Stimulated activated CD8-positive, alpha-beta memory T cell treated with anti-CD3 and anti-CD28 coated beads, Interleukin-15, amount 100 ng/mL, for 1 hour (primary cell): ENCODE measurements at places on chromosomes 7 and 10.
A peak's percentile ranks its signal among the peaks of the same experiment; 100 is the strongest.

GRCh38 chr10:130207205-130207604 lies 71.0 kb downstream of the GLRX3 start:
- no peak for DNase-seq

GRCh38 chr7:15580604-15581351 lies 19.0 kb upstream of the AGMO start:
- no peak for DNase-seq

DNA sequence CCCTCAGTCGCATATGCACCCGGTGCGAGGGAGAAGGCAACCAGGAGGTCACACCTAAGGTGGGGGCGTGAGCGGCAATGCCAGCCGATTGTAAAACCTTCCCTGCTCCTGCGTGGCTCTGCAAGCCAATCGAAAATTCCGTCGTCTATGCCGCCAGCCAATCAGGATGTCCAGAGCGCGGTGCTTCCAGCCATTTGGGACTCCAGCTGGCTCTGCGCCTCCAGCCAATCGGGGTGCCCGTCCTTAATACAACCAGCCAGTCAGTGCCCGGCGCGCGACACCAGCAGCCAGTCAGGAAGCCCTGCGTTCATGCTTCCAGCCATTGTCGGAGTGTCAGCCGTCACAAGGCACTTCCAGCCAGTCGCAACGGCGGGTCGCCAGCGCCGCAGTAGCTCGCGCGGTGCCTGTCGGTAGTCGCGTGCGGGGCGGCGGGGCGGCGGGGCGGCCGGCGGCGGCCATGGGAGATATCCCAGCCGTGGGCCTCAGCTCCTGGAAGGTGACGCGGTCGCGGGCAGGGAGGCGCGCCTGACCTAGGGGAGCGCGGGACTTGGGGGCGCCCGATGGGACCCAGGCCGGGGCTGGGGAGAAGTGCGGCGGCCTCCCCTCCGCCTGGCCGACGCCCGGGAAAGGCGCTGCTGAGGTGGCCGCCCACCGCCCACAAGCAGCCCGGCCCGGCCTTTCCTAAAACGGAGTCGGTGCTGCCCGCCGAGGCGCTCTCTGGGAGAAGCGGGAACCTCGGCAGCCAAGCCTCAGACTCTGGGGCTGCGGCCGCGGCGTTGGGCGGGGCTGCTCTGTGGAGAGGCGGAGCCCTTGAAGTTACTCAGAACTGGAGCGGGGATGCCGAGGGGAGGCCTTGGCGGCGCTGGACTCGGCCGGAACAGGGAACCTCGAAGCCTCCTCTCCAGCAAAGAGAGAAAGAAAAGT lies at the start of gene AKR1E2:
Gene AKR1E2, plus strand, starts transcription at position 340 of the 924 bp plus-strand sequence. Its CDS starts 118 bp downstream, at position 458.
- peak; percentile 46 for DNase-seq

DNA sequence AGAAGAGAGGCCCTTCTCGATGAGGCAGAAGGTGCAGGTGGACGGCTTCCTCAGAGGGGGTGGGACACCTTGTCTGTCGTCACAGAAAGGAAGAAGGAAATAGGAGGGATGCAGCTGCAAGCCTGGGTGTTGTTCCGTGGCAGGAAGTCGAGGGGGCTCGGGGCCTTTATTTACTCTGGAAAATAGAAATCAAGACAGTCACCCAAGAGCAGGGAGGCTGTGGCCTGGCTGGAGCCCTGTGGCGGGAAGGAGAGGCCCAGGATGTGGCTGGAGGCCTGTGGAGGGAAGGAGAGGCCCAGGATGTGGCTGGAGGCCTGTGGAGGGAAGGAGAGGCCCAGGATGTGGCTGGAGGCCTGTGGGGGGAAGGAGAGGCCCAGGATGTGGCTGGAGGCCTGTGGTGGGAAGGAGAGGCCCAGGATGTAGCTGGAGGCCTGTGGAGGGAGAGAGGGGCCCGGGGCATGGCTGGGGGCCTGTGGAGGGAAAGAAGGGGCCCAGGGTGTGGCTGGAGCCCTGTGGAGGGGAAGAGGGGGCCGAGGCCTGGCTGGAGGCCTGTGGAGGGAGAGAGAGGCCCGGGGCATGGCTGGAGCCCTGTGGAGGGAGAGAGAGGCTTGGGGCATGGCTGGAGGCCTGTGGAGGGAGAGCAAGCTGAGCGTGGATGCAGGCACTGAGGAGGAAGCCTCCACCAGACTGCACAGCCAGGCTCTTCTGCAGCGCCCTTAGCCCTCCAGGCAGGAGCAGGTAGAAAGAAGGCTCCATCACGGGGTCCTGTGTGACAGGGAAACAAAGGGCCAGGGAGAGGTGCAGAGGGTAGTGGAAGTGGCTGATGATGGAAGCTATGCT lies 97.3 kb upstream of the SFMBT2 start:
- no peak for DNase-seq

DNA sequence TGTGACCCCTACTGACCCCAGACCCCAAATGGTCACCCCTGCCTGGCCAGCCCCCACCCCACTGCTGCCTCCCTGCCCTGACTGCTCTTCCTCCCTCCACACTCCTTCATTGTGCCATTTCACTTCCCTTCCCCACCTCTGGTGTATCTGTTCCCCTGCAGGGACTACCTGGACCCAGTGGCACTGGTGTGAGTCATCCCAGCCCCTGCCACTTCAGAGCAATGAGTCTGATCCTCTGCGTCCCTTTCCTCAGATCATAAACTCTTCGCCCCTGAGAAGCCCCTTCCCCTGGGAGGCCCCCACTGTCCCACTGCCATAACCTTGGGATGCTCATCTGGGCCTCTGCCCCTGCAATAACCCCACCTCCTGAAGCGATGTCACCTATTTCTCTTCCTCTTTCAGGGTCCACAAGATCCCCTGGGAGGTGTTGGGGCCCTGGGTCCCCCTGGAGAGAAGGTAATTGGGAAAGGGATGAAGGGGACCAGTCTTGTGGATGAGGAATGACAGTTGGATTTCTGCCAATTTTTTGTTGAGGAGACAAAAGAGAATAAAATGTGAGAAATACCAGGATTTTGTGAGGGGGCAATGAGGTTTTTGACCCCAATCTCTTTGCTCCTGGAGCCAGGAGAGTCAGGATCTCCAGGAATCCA lies 19.1 kb upstream of the VOPP1 start:
- DNase-seq: no peak

DNA sequence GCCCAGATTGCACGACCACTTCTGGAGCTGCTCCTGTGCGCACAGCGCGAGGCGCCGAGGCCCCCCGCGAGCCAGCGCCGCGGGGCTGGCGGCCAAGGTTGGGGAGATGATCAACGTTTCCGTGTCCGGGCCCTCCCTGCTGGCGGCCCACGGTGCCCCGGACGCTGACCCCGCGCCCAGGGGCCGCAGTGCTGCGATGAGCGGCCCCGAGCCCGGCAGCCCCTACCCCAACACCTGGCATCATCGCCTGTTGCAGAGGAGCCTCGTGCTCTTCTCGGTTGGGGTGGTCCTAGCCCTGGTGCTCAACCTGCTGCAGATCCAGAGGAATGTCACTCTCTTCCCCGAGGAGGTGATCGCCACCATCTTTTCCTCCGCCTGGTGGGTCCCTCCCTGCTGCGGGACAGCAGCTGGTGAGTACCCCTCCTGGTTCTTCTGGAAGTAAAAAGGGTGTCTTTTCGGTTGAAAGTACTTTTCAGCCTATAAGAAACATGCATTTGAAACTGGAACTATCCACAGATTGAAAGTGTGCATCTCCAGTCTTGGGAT lies 683 bp downstream of the INSIG1 start:
- no peak for DNase-seq

- DNase-seq: no peak
Measured at GRCh38 chr7:4144811-4145510, 537.1 kb upstream of the FOXK1 start.

- peak; percentile 39 for DNase-seq
Measured at GRCh38 chr10:116796910-116797513, 52.3 kb upstream of the ENO4 start.

GRCh38 chr7:133054162-133054840 lies 27.6 kb downstream of the CHCHD3 start:
- DNase-seq: no peak

GRCh38 chr7:155729847-155730246 lies 82.4 kb downstream of the SHH start:
- DNase-seq: no peak

GRCh38 chr10:92929896-92930295 lies 81.6 kb downstream of the EXOC6 start:
- no peak for DNase-seq

DNA sequence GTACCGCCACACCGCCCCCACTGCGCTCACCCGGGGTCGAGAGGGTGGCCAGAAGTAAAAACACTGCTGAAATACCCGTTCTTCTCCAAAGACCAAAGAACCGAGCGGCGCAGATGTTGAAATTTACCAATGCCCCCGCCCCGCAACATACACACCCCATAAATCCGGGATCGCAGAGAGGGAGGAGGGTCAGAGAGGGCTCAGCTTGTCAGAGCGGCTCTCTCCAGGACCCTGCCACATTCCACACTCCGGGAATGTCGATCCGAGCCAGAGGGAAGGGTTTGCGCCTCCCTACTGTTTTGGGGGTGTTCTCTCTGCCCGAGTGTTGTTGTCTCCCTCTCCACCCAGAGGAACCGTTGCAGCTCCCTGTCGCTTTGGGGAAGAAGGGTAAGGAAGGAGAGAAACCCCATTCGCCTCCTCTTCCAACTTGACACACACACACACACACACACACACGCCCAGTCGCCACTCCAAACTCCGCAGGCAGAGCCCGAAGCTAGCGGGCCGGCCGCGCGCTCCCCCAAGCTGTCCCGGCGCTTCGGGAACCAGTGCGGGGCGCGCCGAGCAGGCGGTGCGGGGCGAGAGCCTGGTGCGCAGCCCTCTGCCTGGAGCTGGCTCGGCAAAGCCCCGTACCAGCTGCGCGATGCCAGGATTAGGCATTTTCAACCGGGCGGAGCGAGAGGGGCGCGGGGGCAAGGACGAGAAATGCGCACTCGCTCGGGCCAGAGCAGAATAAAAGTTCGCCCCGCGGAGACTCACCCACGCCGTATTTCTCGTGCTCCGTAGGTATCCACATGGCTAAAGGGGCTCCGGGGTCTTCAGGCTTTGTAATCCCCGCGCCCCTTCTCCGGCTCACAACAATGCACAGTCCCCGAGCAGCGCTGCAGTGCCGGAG lies 609 bp downstream of the DOCK4 start:
- DNase-seq: peak; percentile 6

GRCh38 chr10:85311613-85312337 lies 983.4 kb downstream of the CCSER2 start:
- DNase-seq: no peak

DNA sequence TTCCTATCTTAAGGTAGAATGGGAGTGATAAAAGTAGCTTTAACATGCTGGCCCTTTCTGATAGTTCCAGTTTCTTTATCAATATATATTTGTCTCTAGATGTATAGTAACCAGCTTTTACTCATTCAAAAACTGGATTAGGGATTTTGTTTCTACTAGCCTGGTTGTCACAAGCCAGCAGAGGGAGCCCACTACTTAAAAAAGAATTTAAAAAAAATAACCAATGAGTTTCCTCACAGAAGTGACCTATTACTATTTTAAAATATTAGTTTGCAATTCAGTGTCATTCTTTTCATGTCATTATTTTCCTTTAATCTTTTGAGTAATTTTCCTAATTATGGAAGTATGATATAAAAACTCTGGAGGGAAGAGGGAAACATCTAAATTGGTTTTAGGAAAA lies 142.1 kb downstream of the PHTF2 start:
- DNase-seq: no peak

DNA sequence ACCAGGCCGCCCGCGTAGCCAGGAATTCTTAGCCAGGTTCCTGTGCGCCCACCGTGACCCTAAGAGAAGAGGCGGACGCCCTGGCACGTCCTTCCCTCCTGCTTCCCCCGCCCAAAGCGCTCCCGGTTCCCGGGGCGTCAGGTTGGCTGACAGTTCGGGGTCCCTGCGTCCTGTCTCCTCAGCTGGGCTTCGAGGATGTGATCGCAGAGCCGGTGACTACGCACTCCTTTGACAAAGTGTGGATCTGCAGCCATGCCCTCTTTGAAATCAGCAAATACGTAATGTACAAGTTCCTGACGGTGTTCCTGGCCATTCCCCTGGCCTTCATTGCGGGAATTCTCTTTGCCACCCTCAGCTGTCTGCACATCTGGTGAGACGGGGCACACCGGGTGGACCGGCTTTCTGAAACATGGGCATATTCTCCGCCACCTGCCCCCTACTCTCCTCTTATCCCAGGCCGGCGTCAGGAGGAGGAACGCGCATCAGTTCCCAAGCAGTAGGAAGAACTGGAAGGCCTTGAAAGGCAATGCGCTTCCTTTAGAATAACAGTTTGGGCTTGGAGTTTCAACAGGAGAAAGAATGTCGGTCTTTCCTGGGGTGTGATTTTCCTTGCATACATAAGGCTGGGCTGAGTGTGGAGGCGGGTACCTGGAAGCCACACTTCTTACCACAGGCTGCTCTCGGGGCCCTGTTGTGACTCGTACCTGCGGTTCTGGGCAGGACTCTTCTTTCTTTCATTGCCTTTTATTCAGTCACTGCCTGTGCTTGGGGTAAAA lies 728 bp downstream of the CAV2 start:
- DNase-seq: no peak

- DNase-seq: no peak
Measured at GRCh38 chr7:151699147-151699927, 177.6 kb downstream of the PRKAG2 start.

- no peak for DNase-seq
Measured at GRCh38 chr7:93914581-93915066, 6.9 kb upstream of the GNG11 start.

DNA sequence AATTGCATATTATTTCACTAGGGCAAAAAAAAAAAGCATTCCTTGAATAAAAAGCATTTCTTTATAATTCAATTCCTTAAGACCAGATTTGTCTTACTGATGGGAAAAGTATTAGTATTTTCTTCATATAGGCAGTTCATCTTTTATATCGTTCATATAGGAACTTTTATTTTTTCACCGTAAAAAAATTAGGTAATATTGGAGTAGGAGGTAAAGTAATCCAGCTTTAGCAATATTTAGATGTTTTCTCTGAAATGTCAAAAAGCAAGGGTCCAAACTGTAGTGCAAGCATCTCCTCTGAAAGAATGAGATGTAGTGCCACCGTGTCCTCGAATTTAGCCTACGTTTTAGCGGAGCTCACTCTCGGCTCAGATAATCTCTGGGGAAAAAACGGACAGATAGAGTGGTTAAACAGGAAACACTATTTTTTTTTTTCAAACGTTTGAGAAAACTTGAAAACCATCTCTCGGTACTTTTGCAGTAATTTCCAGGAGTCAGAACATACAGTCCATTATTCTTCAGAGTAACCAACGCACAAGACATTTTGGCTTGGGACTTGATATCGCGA lies 5.5 kb upstream of the SPAG6 start:
- DNase-seq: no peak

- DNase-seq: no peak
Measured at GRCh38 chr10:7457478-7458316, 46.9 kb upstream of the SFMBT2 start.

GRCh38 chr10:60798031-60798430 lies 19.8 kb downstream of the CDK1 start:
- DNase-seq: no peak

- DNase-seq: no peak
Measured at GRCh38 chr10:11757454-11757820, 15.3 kb downstream of the ECHDC3 start.

GRCh38 chr10:11227103-11227502 lies 209.4 kb downstream of the CELF2 start:
- DNase-seq: no peak

- DNase-seq: no peak
Measured at GRCh38 chr7:516606-517456, 2.8 kb downstream of the PDGFA start.

GRCh38 chr7:50264908-50265307 lies 39.6 kb upstream of the IKZF1 start:
- DNase-seq: no peak
